ENCODE measurements at places on chromosomes 1 and 21.

GRCh38 chr1:244171241-244171985, 120.3 kb downstream of the ZBTB18 start:
- peak; percentile 65 for DNase-seq

- no peak for DNase-seq
These were observed 79.9 kb downstream of the LAMC1 start for GRCh38 chr1:183103147-183103546.

GRCh38 chr1:83996621-83997020, 2.3 kb downstream of the TTLL7 start:
- DNase-seq: no peak

DNA sequence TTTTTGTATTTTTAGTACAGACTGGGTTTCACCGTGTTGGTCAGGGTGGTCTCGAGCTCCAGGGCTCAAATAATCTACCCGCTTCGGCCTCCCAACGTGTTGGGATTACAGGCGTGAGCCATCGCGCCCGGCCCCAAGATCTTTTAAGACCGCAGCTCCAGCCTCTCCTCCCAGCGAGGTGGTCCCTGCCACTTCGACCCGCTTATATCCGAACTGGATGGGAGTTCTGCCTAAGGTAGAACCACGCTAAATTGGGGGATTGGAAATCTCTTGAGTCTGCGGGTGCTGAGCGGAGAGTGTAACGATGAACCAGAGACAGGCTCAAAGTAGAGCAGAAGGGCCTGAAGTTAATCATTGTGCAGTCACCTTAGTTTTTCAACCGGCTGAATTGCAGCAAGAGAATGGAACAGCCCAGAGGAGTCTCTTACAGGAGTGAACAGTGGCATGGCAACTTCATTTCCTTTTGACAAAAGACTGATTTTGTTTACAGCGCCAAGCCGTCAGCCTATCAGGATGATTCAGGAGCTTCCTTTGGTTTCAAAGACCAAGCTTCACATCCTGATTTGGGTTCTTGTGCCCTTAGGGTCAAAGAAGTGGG, 726 bp upstream of the CYB5R1 start:
- no peak for DNase-seq

- DNase-seq: peak; percentile 16
These were observed 7.0 kb downstream of the DDOST start for GRCh38 chr1:20654104-20654690.

DNA sequence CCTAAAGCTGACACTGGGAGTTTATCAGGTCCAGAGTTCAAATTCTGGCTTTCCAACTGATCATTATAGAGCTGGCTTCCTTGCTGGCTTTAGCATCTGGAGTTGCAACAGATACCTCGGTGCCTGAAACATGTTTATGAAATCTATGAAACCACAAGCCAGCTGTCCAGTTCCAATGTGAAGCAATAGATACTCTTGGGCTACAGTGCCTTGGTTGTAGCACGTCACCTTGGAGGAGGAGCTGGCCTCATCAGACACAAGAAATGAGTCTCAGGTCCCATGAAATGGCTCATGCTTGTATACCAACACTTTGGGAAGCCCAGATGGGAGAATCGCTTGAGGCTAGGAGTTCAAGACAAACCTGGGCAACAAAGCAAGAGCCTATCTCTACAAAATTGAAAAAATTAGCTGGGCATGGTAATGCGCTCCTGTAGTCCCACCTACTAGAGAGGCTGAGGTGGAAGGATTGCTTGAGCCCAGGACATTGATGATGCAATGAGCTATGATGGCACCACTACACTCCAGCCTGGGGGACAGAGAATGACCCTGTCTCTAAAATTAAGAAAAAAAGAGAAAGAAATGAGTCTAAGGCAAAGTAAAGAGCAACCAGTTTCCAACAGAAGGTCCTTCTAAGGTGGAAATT, 132.5 kb upstream of the ZNF648 start:
- no peak for DNase-seq

DNA sequence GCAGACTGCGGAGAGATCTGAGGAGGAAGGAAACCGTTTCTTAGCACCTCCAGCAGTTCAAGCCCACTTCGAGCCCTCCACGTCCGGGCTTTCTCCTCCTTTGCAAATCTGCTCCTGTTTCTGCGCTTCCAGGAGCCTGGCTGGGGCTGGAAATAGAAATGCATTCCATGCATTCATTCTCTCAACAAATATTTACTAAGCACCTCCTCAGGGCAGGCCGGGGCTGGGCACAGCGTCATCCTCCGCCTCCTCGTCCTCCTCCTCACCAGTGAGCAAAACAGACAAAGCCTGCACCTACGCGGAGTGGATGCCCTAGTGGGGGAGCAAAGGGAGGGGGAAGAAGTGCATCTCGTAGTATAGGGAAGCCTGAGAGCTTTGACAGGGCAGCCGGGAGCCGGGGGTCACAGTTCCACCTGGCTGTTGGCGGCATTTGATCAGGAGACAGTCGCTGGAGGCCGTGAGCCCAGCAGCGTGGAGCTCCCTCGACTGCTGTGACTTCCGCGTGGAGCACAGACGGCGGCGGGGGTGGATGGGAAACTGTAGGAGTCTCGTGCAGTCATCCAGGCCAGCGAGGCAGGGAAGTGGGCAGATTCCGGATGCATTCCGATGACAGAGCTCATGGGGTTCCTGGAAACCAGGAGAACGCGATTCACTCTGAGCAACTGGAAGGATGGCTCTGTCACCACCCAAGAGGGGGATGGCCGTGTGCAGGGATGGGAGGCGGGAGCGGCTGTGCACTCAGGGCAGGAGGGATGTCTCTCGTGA, 93.5 kb downstream of the SIK1 start:
- DNase-seq: peak; percentile 10

GRCh38 chr1:33916786-33917185, 52.9 kb downstream of the HMGB4 start:
- DNase-seq: no peak

DNA sequence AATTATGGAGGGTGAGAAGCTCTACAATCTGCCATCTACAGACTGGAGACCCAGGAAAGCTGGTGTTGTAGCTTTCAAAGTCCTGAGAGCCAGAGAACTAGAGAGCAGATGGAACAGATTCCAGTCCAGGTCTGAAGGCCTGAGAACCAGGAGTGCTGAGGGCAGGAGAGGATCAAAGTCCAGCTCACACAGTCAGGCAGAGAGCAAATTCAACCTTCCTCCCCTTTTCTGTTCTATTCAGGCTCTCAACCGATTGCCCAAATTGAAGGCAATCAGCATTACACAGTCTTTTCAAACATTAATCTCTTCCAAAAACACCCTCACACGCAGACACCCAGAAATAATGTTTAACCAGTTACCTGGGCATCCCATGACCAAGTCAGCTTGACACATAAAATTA, 2.5 kb upstream of the TMPRSS2 start:
- DNase-seq: no peak

DNA sequence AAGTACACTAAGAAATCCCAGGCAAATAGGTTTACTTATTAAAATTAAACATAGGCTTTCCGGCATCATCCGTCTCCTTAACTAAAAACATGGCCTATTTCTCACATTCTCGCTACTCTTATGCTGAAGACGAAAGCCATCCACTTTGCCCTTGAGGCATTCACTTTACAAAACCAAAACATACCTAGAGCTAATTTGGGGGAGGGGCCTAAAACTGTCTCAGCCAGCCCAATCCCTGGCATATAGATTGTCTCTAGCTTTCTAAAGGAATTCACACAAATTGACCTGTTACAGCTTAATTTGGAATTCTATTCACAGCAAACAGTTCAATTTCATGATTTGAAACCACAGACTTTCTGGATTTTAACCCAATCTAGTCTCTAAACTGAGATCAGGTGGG, 34.8 kb downstream of the SLC35D1 start:
- no peak for DNase-seq

GRCh38 chr21:14245711-14246110, 29.8 kb downstream of the RBM11 start:
- DNase-seq: no peak

- DNase-seq: no peak
These were observed 6.7 kb downstream of the ZNF496 start for GRCh38 chr1:247324923-247325322.

DNA sequence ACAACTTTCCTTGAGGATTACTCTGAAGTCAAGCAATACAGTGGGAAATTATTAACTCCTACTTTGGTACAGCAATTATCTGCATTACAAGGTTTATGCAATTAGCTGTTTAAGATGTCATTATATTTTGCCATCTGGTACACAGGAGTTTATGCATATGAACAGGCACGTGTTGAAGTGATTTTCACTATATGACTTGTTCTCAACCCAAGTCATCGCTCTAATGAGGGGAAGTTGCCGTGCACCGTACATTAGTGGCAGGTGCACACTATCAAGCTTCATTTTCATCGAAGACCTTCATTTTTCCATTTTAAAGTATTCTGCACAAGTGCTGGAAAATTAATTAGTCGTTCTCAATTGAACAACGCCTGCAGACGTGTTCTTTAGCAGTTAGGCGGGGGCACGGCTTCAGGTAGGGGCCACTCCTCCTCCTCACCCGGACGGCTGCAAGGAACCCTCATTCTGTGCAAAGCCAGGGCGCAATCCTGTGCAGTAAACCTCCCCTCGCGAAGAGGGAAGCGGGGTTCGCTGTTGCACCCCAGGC, 39.8 kb upstream of the NFIA start:
- DNase-seq: no peak

DNA sequence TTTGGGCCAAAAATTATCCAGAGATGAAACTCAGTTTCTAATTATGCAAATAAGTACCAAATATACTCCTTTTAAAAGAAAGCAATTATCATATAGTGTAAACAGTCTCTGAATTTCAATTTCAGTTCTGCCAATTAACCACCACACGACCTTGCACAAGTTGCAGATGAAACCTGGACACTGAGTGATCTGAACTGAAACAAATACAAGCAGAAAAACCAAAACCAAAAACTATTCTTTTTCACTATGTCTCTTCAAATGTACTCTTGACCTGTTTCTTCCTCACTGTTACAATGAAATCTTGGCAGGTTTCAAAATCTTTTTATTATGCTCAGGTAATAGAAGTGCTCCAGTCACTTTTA, 79.2 kb downstream of the TYW3 start:
- no peak for DNase-seq

DNA sequence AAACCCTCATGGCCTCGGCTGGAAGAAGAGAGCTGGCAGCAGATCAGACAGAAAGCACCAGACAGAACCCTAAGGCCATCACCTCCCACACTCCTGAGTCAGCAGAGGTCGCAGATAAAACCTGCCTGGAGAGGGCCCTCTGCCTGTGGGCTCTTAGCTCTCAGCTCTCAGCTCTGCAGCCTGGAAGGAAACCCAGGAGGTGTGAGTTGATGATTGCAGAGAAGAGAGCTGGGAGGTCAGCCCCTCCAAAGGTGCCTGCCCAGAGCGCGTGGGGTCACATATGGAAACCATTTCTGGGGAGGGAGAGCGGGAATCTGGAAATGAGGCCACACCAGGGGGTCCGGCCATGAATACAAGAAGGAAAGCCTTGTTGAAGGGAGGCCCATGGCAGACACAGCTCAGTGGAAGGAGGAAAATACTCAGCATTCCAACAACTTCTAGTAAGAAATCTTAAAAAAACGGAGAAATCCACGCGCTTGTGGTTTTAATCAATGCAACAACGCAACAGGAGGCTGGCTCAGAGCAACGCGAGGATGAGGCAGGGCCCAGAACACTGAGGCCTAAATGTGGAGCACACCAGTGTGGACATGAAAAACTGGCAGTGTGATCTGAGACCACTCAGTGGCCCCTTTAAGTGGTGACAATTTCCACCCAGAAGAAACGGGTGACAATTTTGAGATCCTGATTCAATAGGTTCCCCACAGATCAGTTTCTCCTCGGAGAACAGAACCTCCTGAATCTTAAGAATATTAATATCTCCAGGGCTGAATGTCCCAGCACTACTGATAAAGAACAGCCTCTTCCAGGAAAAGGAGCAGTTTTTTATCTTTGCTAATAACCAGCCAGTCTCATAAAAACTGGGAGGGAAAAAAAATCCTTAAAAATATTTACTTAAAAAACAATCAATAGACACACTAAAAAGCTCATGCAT, 45.7 kb downstream of the PSMG1 start:
- no peak for DNase-seq

DNA sequence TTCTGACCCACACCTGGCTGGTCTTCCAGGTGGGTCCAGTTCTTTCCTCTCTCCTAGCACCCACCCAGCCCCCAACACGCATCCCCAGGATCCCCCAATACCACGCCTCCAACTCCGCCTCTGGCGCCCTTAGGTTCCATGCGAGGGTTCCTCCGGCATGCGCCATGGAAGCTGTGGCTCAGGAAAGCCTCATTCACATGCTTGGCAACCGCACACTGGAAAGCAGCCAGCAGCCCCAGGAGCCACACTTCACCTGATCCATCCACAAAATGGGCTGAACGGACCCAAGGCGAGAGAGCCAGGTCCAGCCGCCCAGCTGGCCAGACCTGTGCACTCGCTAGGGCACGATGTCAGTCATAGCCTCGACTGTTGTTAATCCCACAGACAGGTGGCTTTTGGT, 161.2 kb downstream of the PSMG1 start:
- DNase-seq: no peak

DNA sequence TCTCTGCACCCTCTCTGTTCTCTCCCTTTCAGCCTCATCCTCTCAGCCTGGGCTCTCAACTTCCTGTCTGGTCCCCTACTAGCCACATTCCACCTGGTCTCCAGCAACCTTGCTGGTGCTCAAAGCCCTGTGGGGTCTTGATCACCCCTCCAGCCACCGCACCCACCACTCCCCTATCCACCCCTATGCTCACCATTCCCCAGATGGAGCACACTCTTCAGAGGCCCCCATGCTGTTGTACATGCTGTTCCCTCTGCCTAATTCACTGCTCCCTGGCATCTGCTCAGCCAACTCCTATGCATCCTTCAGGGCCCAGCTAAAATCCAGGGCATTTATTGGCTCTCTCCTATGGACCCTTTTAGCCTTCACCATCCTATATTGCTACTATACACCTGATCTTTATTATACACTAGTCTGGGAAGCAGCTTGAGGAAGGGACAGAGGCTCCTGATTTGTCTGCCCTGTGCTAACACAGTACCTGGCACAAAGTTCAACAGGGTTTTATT, 81.0 kb downstream of the GLIS1 start:
- DNase-seq: no peak

GRCh38 chr1:236120721-236121153, 21.6 kb upstream of the GPR137B start:
- no peak for DNase-seq

- DNase-seq: no peak
These were observed 3.6 kb upstream of the ANKRD65 start for GRCh38 chr1:1424707-1425106.

GRCh38 chr1:3570066-3570986, 41.0 kb downstream of the MEGF6 start:
- DNase-seq: no peak

- peak; percentile 29 for DNase-seq
These were observed 3.3 kb upstream of the DENND2D start for GRCh38 chr1:111203681-111204200.

- DNase-seq: no peak
These were observed 10.0 kb upstream of the GJB5 start for GRCh38 chr1:34744851-34745250.

GRCh38 chr21:33360881-33361602, 36.3 kb downstream of the IFNAR1 start:
- peak; percentile 25 for DNase-seq

Data from anterior cingulate cortex (tissue), 58 donors.